Inflammatory macrophage treated with lipopolysaccharide for 4 hours (primary cell): ENCODE measurements at places on chromosomes 7 and 10.

DNA sequence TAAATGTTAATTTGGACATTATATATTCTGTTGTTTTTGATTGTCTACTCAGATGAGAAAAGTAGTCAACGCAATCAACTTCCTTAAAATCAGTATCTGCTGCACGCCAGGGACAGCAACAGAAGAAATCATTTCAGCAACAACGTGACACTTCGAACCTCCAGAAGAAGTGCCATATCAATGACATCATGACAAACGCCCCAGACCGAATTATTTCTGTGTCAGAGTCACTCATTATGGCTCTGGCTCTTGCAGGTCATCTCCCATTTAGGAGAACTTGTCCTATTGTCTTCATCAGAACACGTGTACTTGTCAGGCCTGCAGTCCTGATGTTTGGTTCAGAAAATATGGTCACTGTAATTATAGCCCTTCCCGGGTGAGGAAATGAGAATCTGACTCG lies 276.3 kb downstream of the ADARB2 start:
- no peak for DNase-seq

GRCh38 chr7:73573276-73573675 lies 5.1 kb downstream of the TBL2 start:
- DNase-seq, result no peak

DNA sequence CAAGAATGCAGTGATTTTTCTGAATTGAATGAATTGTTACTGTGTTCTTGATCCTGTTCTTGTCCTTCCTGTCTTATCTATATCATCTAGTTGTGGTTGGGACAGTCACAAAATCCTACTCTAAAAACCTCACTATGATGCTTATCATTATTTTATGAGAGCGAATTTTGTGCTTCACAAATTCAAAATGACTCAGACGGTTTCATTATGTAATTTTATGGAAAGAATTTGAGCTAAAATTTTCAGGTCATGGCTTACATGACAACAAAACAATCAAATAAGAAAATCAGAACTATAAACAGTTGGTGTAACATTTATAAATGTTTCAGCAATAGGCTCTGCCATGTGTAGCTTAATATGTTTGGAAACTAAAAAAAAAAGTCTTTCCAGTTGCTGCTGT lies 6.9 kb downstream of the PRKAR2B start:
- DNase-seq, result no peak

DNA sequence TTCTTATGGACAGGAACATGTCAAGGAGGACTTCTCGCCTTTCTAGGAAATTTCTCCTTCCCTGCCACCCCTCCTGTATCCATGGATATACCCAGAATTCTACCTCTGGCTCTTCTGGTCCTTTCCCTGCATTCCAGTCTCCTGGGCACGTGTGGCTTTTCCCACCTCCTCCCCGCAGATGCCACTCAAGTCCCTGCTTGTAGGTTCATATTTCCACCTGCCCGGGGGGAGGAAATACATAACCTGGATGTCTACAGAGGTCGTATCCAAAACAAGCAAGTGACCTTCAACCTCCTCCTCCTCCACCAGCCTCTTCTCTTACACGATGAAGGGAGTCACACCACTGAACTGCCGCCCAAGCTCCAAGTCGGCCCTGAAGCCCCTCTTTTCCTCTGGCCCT lies 20.7 kb downstream of the FGFR2 start:
- no peak for DNase-seq

DNA sequence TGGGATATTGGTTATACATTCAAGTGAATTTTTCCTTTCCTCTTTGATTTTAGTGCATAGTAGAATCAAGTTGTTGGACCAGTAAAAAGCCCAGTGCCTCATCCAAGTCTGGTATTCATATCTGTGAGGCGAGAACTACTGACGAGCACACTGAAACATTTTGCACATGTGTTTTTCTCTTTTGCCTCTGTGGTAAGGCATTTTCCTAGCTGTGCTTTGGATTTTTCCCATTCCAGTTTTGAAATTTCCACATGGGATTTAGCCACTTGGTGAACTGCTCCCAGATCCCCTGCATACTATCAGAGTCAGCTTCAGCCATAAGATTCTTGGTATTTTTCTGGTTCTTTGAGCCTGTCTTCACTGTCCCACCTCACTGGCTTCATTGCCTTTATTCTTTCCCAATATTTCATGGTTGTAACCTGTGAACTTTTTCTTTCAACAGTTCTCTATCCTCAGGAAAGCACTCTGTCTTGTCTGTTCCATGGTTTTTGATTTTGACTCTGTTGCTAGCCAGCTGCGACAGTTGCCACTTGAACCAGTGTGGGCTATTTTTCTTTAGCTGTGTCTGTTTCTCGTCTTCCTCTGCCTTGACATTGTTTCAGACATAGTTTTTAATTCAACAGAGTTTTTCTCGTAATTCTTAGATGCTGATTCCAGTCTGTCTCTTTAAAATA lies 239.0 kb downstream of the REEP3 start:
- no peak for DNase-seq

- DNase-seq, result no peak
Measured at GRCh38 chr7:69652947-69653701, 54.8 kb downstream of the AUTS2 start.

GRCh38 chr7:156979711-156980110 lies 30.2 kb downstream of the NOM1 start:
- no peak for DNase-seq

- no peak for DNase-seq
Measured at GRCh38 chr10:19572056-19572455, 244.2 kb upstream of the PLXDC2 start.

GRCh38 chr7:12583176-12583575 lies 12.7 kb downstream of the SCIN start:
- peak; percentile 97 for DNase-seq

- peak; percentile 16 for DNase-seq
Measured at GRCh38 chr10:28668363-28669226, 8.7 kb upstream of the BAMBI start.

DNA sequence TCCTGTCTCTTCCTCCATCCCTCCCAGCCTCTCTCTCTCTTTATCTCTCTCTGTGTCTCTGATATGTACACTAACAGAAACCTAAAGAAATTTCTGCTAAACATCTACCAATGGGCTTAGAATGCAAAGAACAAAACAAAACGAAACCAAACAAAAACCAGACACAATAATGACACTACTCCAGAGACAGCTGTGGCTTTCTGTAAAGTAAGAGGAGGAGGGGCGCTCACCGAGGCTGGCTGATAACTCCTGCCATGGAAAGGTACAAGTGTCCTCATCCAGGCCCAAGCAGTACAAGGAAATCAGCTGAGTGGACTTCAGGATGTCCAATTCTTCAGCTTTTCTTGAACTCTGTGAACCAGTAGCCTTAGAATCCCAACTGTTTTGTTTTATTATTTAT lies 70.4 kb upstream of the FZD8 start:
- DNase-seq, result no peak

DNA sequence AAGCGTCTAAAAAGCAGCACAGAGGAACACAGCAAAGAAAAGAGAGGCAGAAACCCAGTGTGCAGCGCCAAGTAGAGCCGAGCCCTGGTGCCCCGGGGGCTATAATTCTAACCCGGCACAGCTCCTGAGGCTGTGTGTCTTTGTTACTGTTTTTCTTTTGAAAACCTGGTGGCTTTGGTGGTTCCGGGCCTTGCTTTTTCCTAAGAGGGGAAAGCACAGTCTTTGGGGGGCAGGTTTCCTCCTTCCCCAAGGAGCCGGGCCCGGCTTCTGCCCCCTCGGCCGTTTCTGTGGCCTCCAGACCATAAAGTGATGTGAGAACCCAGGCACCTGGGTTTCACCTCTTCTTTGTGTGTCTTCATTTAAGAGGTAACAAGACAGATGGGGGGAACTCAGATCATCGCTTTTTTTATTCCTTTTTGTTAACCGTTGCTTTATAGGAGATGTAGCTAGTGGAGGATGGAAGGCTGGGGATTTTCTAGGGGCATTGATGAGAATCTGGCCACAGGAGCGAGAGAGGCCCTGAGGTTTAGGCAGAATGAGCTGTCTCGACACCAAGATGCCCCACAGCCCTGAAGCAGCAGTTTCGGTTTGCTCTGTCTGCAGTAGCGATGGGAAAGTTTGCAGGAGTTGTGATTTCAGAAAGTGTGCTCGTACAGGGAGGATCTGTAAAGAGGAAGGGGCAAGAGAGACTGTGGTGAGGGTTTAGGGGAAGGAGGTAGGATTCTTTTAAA lies 367.8 kb upstream of the GALNT17 start:
- no peak for DNase-seq

DNA sequence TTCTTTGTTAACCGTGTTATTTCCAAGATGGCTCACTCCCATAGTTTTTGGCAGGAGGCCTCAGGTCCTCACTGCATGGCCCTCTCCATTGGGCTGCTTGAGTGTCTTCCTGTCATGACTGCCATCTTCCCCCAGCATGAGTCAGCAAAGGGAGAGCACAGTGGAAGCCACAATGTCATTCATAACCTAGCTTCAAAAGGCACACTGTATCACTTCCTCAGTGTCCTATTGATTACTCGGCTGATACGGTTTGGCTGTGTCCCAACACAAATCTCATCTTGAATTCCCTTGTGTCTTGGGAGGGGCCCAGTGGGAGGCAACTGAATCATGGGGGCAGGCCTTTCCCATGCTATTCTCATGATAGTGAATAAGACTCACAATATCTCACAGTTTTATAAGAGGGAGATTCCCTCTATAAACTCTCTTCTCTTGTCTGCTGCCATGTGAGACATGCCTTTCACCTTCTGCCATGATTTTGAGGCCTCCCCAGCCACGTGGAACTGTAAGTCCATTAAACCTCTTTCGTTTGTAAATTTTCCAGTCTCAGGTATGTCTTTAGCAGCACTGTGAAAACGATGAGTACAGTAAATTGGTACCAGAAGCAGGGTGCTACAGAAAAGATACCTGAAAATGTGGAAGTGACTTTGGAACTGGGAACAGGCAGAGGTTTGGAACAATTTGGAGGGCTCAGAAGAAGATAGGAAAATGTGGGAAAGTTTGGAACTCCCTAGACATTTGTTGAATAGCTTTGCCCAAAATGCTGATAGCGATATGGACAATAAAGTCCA lies 106.5 kb downstream of the PRLHR start:
- DNase-seq, result peak; percentile 28

DNA sequence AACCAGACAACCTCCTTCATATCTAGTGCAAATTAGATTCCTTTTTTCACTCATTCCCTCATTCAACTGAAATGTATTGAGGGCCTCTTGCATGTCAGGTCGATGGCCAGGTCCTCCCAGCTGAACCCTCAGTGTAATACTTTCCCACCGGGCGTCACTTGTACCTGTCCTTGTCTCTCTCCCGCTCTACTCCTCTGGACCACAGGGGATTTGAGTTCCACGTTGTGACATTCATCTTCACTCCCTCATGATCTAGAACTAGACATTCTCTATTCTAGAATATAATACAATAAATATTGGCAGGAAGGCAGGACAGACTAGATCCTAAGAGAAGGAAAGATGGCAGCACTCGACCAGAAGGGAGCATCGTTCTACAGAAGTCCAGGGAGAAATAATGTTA lies 83.9 kb downstream of the WNT2 start:
- no peak for DNase-seq

- DNase-seq, result no peak
Measured at GRCh38 chr7:18671176-18671575, 175.6 kb downstream of the HDAC9 start.

DNA sequence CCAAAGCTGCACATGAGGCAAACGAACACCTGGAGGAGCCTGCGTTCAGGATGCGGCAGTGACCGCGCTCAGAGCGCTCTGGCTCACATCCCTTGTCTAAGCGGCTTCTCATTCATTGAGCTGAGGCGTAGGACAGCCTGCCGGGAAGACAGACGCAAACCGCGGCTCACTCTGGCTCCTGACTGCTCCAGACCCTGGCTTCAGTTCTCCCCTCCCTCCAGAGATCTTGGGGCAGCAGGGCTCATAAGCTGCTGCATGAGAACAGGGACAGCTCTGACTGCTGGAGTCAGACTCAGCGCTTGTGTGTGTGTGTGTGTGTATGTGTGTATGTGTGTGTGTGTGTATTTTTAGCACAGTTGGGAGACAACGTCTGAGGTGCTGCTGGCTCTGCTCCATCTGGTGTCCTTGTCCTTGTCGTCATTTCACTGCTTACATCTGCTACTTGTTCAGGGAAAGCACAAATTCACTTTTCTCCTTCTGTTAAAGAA lies 15.8 kb upstream of the LYZL2 start:
- no peak for DNase-seq

DNA sequence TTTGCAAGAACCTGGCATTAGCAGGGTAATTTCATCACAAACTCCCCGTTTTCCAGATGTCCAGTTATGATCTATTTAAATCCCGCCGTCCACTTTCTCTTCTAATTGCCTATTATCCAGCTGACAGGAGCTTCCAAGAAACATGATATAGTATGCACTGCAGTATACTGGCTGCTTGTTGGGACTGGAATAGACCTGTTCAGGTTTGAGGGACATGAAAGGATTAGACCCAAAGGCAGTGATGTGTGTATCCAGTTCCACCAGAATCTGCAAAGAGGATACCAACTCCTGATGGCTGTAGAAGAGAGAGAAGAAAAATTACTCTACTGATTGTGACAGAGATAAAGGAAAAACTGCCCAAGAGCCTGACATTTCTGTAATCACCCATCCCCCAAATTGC lies 8.9 kb downstream of the MSS51 start:
- no peak for DNase-seq

DNA sequence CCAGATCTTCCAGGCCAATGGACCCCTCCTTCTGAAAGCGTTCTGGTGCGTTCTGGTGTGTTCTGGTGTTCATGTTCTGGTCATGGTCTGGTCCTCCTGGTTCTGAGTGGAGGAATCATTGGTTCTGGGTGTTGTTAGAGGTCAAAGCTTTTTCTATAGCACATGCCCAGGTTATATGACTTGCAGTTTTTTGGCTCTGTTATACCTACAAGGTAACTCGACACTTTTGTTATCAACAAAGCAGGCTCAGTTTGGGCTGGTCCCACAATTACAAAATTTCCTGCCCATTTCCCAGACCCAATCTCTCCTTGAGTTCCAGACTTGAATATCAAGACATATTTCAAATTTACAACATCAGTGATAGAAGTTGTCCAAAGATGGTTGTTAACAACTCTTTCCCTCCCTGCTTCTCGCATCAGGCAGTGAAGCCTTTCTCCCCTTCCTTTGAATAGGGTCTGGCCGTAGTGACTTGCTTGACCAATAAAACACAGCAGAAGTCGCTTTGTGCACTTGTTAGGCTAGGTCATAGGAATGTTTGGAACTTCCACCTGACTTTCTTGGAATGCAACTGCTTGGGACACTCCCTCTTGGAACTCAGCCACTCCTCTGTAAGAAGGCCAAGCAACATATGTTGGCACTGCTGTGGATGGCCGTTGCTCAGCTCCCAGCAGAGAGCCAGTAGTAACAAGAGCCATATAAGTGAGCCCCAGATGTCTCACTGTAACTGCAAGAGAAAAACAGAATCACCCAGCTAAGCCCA lies 83.1 kb upstream of the STEAP1B start:
- no peak for DNase-seq

- DNase-seq, result no peak
Measured at GRCh38 chr10:37992083-37992482, 15.6 kb upstream of the ZNF25 start.

GRCh38 chr7:139648941-139649425 lies 125.5 kb downstream of the CLEC2L start:
- DNase-seq, result peak; percentile 85

GRCh38 chr10:104577163-104577562 lies 63.9 kb upstream of the SORCS3 start:
- DNase-seq, result no peak
